ENCODE measurements at places on chromosomes 6 and 20.

DNA sequence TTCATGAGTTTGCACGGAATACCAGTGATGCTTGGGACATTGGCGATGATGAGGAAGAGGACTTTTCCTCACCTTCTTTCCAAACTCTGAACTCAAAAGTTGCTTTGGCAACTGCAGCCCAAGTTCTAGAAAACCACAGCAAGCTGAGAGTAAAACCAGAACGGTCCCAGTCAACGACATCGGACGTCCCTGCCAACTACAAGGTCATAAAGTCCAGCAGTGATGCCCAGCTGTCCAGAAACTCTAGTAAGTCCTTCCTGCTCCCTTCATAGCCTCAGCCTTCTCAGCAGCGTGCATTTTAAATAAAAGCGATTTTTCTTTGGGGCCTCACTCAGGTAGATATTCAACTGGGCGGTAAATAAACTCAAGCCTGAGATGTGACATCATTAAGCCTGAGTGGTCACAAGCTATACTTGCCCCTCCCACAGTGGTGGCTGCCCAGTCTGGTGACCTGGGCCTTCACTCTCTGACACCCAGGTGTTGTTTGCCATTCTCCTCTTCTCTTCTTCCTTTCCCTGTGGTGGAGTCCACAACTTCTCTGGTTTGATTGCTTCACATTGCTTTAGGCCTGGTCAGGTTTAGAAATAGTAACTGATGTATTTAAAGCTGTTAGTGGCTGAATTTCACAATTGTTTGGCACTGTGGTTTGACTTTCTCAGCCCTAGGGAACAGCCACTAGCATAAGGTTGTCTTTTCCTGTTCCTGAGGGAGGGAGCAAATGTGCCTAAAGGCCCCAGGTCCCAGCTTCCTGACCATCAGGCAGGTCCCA, 21.6 kb upstream of the TMEM217 start:
- DNase-seq, result no peak

DNA sequence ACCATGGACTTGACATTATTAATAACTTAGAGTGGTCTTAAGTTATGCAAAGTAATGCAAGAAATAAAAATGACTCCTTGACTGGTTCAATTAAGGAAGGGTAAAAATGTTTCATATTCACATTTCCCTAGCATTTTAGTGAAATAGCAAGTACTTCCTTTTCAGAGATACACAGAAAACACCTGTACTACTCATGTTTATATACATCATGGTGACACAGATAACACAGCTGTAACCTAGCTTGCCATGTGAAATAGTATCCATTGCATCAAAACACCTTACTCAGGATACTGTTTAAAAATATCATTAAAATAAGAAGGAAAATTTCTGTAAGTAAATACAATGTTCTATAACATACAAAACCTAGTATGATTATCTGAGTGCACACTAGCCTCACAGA, 102.4 kb downstream of the AHI1 start:
- DNase-seq, result no peak

GRCh38 chr6:106212576-106212975, 113.0 kb downstream of the ATG5 start:
- no peak for DNase-seq

GRCh38 chr6:80605165-80605989, 498.9 kb downstream of the BCKDHB start:
- no peak for DNase-seq

- no peak for DNase-seq
Observed at GRCh38 chr6:54493138-54493537, 184.9 kb downstream of the TINAG start.

GRCh38 chr6:162705736-162706135, 21.8 kb downstream of the PRKN start:
- no peak for DNase-seq

DNA sequence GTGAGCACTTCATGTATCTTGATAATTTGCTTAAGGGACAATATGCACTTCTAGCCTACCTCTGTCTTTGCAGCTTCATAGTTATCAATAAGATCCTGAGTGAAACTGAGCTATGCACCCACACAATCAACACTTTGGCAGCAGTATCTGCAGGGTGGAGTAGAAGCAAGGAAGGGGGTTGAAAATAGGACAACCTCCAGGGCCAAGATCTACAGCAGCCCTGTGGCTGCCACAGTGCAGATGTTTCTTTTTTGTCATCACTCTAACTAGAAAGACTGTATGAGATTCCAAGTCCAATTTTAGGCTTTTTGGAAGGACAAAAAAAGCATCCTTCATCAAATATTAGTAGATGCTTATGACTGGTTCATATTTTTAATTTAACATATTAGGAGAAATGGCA, 336.1 kb upstream of the CITED2 start:
- DNase-seq, result no peak

- DNase-seq, result no peak
Observed at GRCh38 chr6:132131351-132131750, 180.2 kb upstream of the CCN2 start.

- no peak for DNase-seq
Observed at GRCh38 chr20:14616003-14616402, 278.6 kb upstream of the FLRT3 start.

GRCh38 chr6:143107440-143107839, 46.8 kb downstream of the AIG1 start:
- no peak for DNase-seq

GRCh38 chr6:161804838-161805237, 531.0 kb upstream of the AGPAT4 start:
- no peak for DNase-seq

- DNase-seq, result no peak
Observed at GRCh38 chr6:114090626-114091025, 119.7 kb upstream of the HDAC2 start.

DNA sequence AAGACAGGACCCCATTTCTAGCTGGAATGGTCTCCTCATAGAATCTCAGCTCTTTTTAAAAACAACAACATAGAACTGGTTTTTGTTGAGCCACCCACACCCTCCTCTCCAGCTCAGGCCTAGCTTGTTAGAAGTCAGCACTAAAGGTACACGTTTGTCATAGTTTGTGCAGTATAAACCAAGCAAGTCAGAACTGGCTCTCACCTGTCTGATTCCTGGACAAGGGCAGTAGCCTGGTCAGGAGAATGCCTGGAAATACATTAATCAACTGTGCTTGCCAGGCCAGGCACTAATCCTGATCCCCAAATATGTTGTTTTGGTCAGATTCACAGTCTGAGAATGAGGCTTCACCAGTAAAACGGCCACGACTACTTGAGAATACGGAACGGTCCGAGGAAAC, 296.7 kb downstream of the ZFAND3 start:
- no peak for DNase-seq

DNA sequence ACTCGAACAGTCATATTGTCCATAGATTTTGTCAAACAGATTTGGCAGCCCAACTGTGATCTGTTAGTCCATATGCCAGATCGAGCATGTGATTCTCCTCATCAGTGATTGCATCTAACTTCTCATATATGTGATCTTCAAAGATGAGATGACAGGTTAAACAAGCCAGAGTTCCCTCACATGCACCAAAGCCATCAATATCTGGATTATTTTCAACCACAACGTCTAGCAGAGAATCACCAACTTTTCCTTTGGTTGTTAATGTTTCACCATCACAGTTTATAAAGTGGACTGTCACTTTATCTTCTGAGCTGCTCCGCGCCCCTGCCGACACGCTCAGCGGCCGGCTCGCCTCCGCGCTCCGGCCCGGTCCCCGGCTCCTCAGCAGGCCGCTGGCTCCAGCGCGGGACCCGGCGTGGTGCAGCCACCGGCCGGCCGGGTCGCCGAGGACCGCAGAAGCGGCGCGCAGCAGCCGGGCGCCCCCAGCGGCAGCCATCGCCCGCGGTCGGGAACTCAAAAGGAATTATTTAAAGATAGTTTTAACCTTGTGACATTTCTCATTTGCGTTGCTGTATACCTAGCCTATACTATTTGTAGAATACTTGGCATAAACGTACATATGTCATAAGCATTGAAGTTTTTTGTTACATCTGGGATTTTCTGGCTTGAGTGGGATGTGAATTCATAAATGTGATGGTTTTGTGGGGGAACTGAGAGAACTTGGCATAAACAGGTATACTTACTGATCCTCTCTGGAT, 40.1 kb upstream of the DYNLRB1 start:
- DNase-seq, result peak; percentile 20

- DNase-seq, result no peak
Observed at GRCh38 chr20:36644032-36644705, 1.8 kb downstream of the SLA2 start.

DNA sequence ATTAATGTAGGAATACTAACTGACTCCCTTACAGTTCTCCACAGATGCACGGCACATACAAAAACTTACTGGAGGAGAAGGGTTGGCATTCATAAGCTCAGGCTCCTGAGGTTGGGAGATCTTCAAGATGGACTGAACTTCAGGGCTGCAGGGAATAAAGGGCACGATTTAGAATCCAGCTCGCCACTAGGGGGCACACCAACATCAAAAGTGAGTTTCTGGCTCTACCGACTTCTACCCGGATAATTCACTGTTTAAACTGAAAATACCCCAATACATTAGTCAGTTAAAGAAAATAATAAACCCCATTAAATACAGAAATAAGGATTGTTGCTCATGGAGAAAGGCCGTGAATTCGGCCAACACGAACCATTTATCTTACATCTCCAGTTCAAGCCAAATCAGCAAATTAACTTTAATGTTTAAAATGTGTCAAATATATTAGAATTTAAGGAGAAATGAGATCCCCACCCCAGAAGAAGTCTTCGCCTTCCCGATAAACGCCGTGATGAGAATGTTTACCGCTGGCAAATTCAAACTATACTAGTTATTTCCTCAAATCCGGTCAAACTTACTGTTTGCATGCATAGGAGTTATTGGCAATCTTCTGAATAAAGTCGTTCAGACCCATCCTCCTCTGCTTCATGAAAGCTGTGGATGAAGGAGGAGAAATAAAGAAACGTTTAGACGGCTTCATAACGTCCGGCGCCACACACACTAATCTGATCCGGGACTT, 121.7 kb upstream of the SLC2A12 start:
- peak; percentile 57 for DNase-seq

- peak; percentile 9 for DNase-seq
Observed at GRCh38 chr6:32785781-32786533, 22.6 kb upstream of the HLA-DQB2 start.

DNA sequence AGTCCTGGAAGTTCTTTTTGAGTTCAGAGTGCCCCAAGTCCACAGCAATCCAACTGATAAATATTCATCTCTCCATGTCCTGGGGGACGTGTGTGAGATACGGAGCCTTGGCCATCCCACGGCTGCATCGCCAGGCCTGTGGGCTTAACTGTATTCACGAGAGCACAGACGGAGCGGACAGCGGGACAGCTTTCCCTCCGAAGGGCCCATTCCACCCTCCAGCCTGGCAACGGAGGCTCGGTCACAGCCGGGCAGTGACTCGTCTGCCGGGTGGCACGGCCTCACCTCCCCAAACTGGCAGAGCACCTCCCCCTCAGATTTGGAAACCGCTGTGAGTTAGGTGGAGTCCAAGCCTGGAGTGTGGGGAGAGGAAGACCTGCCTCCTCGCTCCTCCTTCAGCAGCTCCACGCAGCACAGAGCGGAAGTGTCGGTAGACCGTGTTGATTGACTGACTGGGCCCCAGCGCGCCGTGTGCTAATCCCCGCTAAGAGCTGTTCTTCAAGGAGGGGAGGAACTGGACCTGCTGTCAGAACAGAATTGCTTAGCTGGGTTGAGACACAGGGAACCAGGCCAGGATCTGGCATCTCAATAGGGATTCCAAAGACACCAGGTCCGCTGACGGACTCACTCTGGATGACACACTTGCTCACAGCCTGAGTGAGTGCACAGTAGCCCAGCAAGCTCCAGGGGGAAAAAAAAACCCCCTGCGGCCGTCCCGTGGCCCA, 10.9 kb downstream of the FOXF2 start:
- no peak for DNase-seq

DNA sequence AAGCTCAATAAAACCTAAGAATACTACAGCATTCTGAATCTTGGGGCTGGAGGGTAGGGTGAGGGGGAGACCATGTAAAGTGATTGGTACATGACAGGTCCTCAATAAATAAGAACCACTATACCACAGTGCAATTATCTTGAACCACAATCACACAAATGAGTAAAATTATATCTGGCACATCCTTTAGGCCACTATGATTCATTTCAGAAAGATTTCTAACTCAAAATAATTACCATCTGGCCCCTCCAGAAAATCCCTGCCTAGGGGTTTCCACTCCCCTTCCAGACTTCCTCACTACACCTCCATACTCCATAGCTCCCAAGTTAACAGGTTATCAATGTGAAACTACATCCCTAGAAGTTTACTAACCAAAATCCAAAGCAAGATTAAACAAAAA, 19.7 kb downstream of the AKIRIN2 start:
- DNase-seq, result no peak

- no peak for DNase-seq
Observed at GRCh38 chr6:32393665-32394420, 13.1 kb downstream of the BTNL2 start.

DNA sequence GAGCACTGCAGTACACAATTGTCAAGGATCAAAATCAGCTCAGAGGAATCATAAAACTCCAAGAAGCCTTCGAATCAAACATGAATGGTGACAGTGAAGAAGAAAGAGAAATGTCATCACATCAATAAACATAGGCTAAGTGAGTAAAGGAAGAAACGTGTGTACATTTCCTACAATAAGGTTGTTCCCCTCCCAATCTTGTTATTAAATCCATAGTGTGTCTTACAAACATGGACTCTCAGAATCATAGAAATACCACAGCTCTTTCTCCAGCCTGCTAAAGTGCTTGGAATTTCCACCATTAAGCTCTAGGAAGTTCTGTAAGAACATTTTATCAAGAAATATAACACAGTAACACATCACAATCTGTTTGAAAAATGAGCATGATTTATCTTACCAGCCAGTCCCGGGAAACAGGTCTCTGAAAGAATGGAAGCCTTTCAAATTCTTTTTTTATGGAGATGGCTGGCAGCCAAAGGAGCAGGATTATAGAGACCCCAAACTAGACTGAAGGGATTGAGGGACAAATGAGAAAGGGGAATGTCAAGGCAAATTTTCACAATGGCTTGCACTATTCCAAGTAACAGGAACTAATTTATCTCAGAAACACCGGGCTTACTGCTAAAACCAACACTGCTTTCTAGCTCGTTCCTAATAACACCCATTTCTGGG, 4.5 kb upstream of the TNFAIP3 start:
- no peak for DNase-seq

DNA sequence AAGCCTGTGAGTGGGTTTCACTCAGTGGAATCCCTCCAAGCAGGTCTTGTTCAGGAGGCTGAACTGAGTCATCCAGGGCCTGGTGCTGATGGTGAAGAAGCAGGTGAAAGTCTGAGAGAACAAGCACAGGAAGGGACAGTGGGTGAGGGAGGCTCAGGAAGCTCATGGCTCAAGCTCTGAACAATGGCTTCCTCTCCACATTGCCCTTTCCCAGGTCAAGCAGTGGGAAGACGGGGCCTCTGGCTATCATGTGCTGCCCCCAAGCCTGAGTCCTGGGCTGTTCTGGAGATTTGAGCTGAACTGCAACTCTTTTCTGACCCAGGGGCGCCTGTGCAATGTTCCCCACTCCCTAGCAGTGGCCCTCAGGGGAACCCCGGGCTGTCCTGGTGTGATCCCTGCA, 3.4 kb downstream of the CST9L start:
- DNase-seq, result no peak

GRCh38 chr6:10383331-10384090, 31.4 kb downstream of the TFAP2A start:
- DNase-seq, result no peak

All from C1 segment of cervical spinal cord (tissue), 14 donors.